ENCODE measurements at places on chromosomes 2 and 18.
A peak's percentile ranks its signal among the peaks of the same experiment; 100 is the strongest.

- no peak for DNase-seq
These were observed 274.3 kb upstream of the NRP2 start for GRCh38 chr2:205407984-205408383.

DNA sequence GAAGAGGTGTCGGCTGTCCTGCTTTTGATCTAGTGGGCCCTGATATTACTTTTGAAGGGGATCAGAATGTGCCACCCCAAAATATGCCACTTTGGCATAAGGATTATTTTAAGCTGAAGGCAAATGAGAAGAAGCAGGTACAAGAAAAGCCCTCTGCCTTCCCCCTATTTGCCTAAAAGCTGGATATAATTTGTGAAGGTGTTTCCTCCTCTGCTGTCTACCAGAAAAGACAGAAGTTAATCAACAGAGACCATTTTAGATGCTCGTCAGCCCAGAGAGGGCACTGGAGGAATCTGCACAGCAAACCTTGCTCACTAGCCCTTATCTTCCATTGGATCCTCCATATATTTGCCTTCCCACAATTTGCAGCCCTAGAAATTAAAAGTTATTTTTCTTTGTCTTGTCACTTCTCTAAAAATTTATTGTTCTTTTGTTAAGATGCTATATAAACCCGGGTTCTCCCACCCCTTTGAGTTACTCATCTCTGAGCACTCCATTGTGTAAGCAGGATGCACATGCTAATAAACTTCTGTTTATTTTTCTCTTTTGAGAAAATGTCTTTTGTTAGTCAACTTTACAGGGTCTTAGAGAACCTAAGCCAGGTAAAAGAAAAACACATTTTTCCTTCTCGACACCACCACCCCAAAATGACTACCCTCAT is 163.2 kb upstream of the SLC1A4 start:
- DNase-seq = no peak

- DNase-seq = no peak
These were observed 33.1 kb downstream of the METTL4 start for GRCh38 chr18:2538236-2538635.

DNA sequence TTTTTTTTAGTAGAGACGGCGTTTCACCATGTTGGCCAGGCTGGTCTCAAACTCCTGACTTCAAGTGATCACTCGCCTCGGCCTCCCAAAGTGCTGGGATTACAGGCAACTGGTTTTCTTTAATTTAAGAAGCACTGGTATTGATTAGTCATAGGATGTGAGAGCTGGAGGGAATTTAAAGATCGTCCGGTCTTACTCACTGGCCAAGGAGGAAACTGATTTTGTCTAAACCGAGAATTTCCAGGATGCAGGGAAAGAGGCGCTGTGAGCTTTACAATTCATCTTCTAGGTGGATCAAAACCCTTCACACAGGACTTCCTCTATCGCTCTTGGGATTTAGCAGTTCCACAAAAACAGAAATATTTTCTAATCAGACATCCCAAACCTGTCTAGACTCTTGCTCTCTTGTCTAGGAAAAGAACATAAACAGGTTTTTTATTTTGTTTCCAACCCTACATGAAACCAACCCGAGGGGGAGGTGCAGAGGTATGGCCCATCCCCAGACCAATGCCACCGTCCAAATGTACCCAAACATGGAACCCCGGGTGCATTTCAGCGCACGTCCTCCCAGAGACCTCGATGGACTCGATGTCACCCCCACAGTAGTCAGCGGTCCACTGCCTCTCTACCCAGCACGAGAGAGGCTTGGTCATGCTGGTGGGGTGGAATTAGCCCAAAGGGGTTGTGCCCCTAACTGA is 12.5 kb upstream of the TUBB6 start:
- DNase-seq = no peak

DNA sequence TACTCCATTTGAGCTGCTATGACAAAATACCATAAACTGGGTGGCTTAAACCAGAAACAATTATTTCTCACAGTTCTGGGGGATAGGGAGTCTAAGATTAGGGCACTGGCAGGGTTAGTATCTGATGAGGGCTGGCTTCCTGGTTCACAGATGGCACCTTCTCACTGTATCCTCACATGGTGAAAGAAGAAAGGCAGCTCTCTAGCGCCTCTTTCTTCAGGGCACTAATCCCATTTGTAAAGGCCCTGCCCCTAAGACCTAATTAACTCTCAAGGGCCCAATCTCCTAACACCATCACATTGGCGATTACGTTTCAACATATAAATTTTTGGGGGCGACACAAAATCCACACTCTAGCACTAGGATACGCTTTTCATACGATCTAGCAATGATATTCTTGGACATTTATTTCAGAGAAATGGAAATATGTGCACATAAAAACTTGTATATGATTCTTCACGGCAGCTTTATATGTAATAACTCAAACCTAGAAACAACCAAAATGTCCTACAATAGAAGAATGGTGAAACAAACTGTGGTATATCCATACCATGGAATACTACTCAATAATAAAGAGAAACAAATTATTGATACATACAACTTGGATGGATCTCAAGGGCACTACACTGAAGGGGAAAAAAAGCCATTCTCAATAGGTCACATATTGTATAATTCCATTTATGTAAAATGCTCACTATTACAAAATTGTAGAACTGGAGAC is 111.0 kb downstream of the BCL2L11 start:
- no peak for DNase-seq

DNA sequence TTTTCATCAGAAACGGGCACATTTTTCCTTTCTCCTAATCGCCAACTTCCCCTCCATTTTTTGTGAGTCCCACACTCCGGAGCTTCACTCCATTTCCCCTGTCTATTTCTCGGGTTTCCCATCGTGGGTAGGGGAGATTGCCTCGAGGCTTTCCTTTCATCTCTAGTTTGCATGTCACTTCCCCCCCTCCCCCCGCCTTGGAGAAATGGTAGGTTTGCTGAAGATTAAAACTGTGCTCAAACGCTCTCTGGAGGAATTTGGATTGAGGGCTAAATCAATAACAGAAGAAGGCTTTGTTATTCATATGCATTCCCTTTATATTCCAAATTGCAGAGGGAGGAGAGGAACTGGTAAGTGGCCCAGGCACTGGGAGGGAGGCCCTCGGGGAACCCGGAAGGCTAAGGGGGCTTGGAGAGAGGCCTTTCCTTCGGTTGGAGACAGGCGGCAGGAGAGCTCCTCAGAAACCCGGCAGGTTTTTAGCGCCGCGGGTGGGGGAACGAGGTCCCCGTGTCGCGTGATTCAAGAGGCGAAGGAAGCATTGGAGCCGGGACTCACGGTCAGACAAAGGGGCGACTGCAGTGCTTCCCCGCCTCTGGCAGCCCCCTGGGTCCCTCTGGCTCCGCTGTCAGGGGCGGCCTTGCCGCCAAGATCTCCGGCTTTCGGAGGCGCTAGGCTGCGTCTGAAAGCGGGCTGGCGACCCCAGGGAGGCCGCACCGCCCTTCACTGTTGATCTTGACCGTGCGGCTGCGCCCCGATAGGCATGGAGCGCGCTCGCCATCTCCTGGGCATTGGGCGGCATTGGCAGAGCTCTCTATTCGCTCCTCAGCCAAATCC is 2.4 kb upstream of the HOXD12 start:
- DNase-seq = no peak

DNA sequence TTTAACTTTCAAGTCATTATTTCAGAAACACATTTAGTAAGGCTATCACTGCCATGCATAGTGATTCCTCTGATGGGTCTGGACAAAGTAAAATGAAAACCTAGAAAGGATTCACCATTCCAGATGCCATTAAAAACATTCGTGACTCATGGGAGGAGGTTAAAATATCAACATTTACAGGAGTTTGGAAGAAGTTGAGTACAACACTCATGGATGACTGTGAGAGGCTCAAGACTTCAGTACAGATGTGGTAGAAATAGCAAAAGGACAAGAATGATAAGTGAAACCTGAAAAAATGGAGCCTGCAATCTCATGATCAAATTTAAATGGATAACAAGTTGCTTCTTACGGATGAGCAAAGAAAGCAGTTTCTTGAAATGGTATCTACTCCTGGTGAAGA is 5.8 kb upstream of the TWSG1 start:
- no peak for DNase-seq

GRCh38 chr2:21759819-21760218 is 636.1 kb downstream of the TDRD15 start:
- DNase-seq = no peak

DNA sequence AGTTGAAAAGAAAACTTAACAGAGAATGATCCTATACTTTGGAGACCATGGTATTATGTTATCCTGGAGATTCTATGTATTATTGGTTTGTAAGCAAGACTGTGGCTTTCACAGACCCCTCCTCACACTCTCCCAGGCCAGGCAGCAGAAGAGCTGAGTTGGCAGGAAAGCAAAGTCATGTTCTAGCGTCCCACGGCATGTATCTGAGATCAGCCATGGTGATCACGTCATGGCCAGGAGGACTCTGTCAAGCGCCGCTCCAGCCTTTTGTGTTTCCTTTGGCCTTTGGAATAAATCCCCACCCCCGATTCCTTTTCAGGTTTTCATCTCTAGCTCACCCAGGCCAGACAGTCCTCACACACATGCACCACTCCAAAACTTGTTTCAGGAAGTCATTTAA is 39.1 kb downstream of the LRRC30 start:
- DNase-seq = no peak

- DNase-seq = no peak
These were observed 424.3 kb upstream of the ACVR2A start for GRCh38 chr2:147420517-147420916.

- DNase-seq = no peak
These were observed 131.5 kb upstream of the STON1 start for GRCh38 chr2:48398285-48399002.

DNA sequence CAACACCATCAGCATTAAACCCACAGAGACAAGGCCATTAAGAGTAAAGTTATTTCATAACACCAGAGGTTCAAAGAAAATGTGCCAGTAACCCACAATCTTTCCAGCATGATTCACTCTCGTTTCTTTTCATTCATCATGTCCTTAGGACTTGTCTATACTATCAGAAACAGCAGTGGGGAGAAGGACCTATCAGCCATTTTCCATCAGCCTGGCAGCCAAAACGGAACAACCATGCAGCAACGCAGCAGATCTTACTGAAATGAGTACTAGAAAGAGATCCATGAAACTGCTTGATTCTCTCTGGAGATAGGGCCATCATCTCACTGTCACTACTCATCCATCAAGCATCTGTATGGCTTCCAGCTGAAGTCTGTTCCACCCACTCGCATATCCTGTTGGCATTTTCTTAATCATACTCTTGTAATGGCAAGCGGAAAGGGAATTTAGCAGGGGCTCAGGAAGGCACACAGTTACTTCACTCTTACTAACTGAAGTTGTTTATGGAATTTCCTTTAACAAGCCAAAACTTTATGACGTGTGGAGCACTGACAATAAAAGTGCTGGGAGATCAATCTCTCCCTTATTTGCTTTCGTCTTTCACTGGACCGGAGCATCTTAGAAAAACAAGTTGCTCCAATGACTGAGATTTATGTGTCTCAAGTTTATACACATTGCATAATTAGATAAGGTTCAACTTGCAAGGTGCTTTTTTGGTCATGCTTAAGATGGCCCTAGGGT is 69.7 kb downstream of the EPHA4 start:
- no peak for DNase-seq

- DNase-seq = no peak
These were observed 347.1 kb downstream of the CLIP4 start for GRCh38 chr2:29462293-29462692.

- no peak for DNase-seq
These were observed 23.0 kb upstream of the MAL start for GRCh38 chr2:95002498-95002897.

GRCh38 chr18:22753130-22753831 is 179.8 kb upstream of the RBBP8 start:
- no peak for DNase-seq

- peak; percentile 21 for DNase-seq
These were observed 62.1 kb downstream of the SETBP1 start for GRCh38 chr18:44742718-44743311.

- DNase-seq = no peak
These were observed 70.1 kb upstream of the EFEMP1 start for GRCh38 chr2:55993685-55994084.

DNA sequence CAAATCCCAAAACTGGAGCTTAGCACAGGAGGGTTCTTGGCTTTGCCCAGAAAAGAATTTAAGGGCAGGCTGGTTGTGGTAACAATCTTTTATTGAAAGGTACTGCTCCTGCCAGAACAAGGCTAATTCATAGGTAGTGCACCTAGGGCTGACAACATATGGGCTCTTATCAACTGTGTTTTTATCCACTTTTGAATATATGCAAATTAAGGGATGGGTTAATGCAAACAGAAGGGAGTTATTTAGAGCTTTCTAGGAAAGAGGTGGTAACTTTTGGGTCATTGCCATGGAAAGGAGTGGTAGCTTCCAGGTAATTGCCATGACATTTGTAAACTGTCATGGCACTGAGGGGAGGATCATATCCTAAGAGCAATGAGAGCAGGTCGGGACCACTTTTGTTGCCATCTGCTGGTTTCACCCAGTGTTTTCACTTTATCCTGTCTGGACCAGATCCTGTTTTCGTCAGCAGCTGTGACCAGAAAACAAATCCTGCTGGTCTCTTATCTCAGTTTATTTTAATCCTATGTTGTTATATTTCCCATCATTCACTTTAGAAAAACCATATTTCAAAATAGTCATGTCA is 981 bp downstream of the C2orf66 start:
- no peak for DNase-seq

- no peak for DNase-seq
These were observed 34.4 kb downstream of the ZFP36L2 start for GRCh38 chr2:43191947-43192516.

- DNase-seq = no peak
These were observed 29.0 kb downstream of the PSMD14 start for GRCh38 chr2:161337247-161337646.

DNA sequence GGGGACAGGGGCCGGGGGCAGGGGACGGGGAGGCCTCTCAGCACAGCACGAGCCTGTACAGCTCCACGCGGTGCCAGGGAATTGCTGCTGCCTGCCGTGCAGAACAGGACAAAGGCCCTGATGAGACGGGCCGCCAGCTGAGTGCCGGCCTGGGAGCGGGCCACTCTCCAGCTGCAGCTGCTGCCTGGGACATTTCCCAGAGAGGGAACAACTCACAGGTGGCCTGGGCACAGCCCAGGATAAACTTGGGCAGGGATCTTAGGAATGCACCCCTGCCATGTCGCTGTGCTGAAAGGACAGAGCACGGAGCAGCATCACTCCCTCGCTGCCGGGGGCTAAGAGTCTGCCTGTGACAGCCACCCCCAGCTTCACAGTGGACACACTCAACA is 38.8 kb downstream of the CENPO start:
- no peak for DNase-seq

DNA sequence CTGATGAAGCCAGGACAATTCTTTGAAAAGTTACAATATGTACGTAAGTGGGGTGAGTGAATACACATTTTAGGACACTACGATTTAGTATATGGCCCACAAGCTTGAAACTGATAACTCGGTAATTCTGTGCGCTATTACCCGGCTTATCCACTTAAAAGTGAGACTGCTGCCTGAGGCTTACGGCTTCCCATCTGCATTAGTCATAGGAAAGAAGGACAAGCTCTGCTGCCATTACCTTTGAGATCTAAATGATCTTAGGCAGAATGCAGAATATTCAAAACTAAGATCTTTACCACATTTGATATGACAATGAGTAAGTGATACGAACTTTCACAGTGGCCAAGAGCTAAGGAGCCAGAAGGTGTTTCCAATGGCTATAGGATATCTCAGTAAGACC is 133.3 kb downstream of the GAREM1 start:
- no peak for DNase-seq

- no peak for DNase-seq
These were observed 296 bp downstream of the TTC21B start for GRCh38 chr2:165953306-165953654.

Data from SHP77 treated with DMSO at 0.1 percent for 48 hours (cell line).